ENCODE measurements at places on chromosomes 16 and 17.

- DNase-seq = no peak
Measured at GRCh38 chr16:65178151-65178550, 56.3 kb upstream of the CDH11 start.

DNA sequence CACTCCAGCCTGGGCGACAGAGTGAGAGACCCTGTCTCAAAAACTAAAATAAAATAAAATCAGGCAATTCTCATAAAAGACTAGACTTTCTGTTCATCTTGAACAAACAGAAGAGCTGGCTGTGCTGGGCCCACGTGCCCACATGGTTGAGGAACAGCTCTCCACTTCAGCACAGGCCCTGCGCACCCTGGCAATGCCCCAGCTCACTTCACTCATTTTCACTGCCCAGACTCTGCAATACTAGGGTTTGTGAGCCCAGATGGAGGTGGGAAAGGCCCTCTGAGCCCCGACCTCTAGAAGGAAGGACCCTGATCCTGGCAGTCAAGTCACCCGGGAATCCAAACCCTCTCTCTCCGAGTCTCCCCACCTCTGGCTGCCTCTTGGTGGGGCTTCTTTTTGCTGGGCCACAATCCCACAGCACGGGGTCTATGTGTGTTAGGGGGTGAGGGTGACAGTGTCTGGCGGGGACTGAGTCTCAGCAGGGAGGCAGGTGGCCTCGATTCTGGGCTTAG lies 14.8 kb downstream of the MYLK3 start:
- no peak for DNase-seq

DNA sequence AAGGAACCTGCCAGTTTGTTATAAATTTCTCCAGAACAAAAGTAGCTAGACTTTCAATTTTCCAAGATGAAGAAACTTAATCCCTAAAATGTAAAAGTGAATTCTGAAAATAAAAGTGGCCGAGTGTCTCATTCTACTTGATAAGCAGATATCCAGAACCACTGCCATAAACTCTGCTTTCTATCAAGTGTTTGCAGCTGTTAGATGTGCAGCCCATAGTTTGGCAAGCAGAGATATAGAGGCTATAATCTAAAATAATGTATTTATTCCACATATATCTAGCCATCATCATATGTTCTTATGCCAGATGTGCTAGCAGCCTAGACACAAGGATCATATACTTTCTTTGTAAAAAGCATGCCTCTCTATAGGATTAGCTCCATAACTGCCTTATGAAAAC lies 14.7 kb upstream of the FBXL20 start:
- no peak for DNase-seq

DNA sequence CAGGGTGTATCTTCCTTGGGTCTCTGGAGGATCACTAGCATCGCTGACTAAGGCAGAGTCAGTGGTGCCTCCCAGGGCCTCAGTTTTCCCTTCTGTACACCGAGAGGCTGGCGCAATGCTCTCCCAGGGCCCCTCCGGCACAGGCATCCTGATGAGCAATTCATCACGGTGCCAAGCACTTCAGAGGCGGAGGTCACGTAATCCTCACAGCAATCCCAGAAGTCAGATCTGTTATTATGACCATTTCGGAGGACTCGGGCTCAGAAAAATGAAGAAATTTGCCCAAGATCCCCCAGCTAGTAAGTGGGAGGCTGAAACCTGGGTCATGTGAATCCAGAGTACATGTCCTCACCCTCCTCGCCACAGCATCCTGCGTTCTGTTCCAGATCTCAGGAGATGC lies 46.5 kb downstream of the AIPL1 start:
- no peak for DNase-seq

DNA sequence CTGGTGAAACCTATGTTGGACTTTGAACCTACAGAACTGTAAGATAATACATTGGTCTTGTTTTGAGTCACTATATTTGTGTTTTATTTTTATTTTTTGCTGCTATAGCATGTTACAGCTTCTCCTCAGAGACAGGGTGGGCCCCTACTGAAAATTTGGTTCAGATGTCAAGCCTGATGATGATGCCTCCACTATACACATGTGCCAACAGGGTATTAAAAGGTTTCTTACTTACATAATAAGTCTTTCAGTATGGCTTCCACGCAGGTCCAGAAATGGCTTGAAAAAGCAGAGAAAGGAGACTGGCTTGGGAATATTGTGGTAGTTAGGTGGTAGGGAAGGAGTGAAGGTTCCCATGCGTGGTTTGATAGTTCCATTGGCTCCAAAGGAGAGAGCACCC lies 52.9 kb upstream of the ELAC2 start:
- DNase-seq = no peak

DNA sequence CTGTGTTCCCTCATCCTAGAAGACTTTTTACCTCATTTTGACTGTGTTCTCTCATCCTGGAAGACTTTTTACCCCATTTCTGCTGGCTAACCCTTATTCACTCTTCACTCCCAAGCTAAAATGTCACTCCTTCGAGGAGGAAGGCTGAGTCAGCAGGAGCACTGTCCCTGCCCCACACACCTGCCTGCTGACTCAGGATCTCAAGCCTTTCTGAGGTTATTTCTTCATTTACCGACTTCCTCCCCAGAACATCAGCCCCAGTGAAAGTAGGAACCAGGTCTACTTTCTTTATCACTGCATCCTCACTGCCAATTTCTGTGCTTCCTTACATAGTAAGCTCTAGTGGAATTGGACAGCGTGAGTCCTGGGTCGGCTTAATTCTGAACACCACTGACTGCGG lies 220.6 kb downstream of the HS3ST4 start:
- DNase-seq = no peak

DNA sequence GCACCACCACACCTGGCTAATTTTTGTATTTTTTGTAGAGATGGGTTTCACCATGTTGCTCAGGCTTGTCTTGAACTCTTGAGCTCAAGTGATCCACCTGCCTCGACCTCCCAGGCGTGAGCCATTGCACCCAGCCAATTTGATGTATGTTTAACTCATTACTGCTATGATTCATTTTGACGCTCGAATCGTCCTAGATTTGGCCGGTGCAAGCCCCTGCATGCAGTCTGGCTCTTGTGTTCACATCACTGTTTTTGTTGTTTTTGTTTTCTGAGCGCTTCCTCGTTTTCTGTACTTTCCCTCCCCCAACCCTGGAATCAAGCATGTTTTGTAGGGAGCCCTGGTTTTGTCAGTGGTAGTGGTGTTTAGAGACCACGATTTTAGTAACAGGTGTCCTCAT lies 7.8 kb upstream of the DUS1L start:
- no peak for DNase-seq

- DNase-seq = peak; percentile 44
Measured at GRCh38 chr16:77868478-77868877, 80.1 kb downstream of the VAT1L start.

GRCh38 chr17:73188011-73188410 lies 4.8 kb upstream of the COG1 start:
- no peak for DNase-seq

- DNase-seq = no peak
Measured at GRCh38 chr17:55768936-55769624, 18.2 kb downstream of the PCTP start.

- no peak for DNase-seq
Measured at GRCh38 chr17:3697103-3697476, 1.1 kb upstream of the P2RX5 start.

DNA sequence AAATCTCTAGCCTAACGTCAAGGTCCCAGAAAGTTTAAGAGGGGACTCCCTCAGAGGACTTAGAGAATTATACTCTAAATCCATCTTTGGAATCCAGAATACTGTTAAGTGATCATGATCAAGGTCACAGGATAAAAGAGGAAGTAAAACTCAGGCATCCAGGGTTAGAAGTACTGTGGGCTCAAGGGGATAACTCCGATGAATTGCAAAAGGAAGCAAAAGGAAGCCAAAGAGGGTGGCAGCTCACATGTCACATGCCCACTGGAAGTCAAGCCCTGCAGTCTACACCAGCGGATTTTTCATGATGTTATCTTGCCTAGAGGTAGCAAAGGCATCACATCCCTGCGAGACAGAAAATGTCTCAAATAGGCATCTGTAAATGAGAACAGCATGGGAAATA lies 3.8 kb downstream of the ZNF821 start:
- DNase-seq = peak; percentile 91

DNA sequence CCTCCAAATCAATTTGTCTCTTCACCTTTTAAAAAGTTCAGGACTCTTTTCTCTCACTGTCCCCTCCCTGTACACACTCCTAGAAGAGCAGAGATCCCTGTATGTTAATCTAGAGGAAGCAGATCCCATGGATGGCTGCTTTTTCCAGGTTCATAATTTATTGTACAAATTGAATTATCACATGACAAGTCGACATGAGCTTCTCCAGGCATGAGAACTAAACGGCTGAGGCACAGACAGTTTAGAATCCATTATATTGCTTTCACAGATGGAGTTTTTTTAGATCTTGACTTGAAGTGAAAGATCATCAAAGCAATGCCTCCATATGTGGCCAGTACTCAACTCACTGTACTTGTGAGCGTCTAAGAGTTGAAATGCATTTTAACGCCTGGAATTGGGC lies 47.9 kb downstream of the RGS9 start:
- DNase-seq = no peak

- peak; percentile 84 for DNase-seq
Measured at GRCh38 chr17:81018044-81018802, 16.7 kb upstream of the BAIAP2 start.

- DNase-seq = peak; percentile 34
Measured at GRCh38 chr16:79101491-79101890, 499.0 kb downstream of the MAF start.

DNA sequence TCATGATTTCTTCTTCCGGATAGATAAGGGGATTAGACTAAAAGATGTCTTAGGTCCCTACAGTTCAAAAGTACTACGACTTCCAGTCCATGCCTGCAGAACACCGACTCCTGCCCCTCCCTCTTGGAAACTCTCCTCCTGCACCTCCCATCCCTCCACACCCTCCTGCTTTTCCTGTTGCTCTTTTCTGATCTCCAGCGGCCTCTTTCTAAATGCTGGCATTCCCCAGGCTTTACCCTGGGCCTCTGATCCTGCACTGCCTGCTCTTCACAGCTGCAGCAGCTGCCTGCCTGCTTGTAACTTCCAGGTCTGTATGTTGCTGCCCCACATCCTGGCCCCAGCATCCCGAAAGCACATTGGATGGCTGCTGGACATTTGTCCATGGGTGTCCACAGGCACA lies 154.2 kb downstream of the KCNJ12 start:
- no peak for DNase-seq

- no peak for DNase-seq
Measured at GRCh38 chr17:2388020-2388682, 12.7 kb downstream of the MNT start.

GRCh38 chr17:43449470-43450248 lies 34.1 kb upstream of the DHX8 start:
- no peak for DNase-seq

- no peak for DNase-seq
Measured at GRCh38 chr16:5678371-5678770, 580.8 kb upstream of the EEF2KMT start.

GRCh38 chr17:41579484-41580243 lies 7.0 kb downstream of the KRT14 start:
- peak; percentile 72 for DNase-seq

- peak; percentile 47 for DNase-seq
Measured at GRCh38 chr17:21132428-21132827, 5.7 kb downstream of the DHRS7B start.

GRCh38 chr16:80804526-80805383 lies at the start of gene CDYL2:
Gene CDYL2, minus strand, starts transcription at chr16:80804598. Its CDS starts 425 bp downstream, at chr16:80804173.
- DNase-seq = no peak

- DNase-seq = no peak
Measured at GRCh38 chr17:60158751-60159478, 9.1 kb downstream of the CA4 start.

DNA sequence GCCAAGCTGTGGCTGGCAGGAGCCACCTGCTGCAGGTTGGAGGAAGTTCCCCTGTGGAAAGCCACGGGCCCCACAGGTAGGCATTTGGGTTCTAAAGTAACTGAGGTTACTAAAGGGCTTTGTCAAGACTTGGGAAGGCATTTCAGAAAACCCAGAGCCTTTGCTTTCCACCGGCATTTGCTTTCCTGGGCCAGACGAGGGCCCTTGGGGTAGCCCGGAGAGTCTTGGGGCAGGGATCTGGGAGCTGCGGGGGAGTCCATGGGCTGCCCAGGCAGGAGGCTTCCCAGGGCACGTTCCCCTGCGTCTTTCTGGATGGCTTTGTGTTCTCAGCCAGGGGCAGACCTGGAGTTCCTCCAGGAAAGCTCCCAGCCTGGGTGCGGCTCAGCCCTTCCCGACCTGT lies 43.5 kb downstream of the JPH3 start:
- DNase-seq = no peak

- DNase-seq = no peak
Measured at GRCh38 chr17:55500103-55500502, 11.1 kb downstream of the SMIM36 start.

DNA sequence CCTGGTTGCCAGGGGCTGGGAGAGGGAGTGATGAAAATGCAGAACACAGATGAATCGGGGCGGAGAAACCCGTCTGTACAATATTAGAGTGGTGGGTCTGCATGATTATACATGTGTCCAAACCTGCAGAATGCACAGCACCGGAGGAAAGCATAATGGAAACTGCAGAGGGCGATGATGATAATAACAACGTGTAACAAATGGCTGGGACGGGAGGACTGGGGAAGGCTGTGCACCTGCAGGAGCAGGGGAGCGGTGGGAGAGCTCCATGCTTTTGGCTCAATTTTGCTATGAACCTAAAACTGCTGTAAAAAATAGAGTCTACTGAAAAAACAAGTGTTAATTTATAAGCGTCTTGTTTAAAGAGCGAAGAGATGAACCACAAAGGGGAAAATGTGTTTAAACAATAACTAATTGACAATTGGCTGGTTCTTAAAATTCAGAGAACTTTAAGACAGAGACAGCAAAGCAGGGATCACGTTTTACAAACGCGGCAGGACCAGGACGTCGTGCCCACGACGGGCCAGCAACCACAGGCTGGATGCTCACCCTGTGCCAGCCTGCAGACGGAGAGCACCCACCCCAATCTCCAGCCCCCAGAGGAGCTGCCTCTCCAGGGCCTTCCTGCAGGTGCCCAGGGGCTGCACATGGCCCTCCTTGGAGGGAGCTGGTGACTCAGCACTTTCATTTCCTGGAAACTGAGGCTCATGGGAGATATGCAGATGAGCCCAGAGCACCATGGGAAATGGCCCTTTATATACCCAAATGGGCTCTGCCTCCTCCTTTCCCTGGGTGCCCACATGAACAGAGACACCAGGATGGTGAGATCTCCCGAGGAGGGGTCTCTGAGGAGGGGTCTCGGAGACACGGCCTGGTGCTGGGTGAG lies at the start of gene TEX19:
Gene TEX19, plus strand, starts transcription at position 783 of the 886 bp plus-strand sequence. CDS start 2,904 bp downstream, outside the sequence.
- peak; percentile 41 for DNase-seq

DNA sequence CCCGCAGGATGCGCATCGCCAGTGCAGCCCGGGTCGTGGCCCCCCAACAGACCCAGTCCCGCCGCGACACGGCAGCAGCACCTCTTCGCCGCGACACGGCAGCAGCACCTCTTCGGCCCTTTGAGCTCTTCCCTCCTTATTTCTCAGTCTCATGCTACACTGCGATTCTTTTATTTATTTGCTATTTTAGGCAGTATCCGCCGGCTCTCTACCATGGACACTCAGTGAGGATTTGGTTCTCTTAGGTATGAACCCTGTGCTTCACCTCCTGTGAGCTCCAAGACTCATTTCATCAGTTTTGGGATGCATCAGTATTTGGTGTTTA lies 8.3 kb upstream of the MAP2K3 start:
- no peak for DNase-seq

All from MV-4-11 (cell line).